Cortex of kidney (tissue), 1 donor: ENCODE measurements at places on chromosomes 16 and 17.

DNA sequence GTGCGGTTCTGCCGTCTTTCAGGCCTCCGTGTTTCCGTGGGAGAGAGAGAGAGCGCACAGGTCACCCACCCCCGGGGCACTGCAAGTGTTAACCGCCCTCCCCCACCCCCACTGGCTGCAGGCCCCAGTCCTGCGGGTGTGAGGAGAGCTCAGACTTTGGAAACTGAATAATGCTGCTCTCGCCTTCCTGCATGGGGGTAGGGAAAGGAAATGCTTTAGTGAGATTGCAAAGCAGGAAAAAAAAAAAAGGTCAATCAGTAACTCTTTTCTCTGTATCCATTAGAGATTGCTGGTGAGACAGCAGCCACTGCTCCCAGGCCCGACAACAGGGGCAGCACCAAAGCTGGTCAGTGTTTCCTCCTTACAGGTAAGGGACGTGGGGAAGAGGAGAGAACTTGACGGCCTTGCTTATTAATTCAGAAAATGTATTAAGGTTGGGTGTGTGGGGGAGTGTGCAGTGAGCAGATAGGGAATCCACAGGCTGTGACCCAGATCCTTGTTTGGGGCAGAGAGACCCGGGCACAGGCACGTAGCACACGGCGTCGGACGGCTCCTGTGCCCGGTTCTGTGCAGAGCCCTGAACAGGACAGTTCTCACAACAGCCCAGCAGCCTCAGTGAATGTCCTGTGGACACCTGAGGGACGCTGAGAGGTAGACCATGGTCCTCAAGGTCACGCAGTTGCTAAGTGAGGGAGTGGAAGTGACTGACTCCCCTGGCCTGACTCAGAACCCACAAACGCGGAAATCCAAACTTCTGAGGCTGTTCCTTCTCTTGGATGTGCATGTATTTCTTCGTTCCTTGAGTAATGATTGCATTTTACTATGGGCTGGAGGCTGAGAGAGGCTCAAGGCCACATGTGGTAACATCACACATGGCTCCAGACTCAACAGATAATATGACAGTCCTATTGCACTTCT lies 156.5 kb downstream of the FOXL1 start:
- no peak for DNase-seq

DNA sequence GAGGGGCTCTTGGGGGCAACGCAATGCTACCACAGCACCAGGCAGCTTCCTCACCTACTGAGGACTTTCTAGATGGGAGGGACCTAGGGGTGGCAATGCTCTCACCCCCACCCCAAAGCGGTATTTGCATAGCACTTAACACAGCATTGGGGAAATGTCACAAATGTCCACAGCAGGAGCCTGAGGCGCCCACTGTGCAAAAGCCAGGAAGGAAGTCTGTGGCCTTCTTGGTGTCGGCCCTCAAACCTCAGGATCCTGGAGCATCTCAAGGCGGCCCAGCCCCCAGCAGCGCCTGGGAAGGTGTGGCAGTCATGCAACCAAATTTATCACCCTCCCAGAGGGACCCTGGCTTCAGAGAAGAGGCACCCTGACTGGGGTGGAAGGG lies 45.3 kb downstream of the WNT3 start:
- no peak for DNase-seq

- DNase-seq, result no peak
Observed at GRCh38 chr17:55208078-55208812, 56.5 kb upstream of the HLF start.

GRCh38 chr17:17134957-17135333 lies 71.2 kb downstream of the PLD6 start:
- DNase-seq, result no peak

DNA sequence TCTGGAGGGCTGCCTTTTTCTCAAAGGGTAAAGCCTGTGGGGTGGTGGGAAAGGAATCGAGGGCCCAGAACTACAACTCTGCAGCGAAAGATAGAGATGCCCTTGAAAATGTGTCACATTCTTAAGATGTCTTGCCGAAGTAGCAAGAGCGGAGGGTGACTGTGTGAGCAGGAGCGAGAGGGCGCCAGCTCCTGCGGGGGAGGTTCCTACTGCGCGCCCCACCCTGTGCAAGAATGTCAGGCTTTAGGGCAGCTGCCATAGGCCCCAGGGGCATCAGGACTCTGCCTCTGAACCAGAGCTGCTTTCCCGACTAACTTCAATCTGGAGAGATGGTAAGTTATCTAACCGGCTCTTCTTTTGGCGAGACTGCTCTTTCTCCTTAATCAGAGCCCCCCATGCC lies 11.8 kb upstream of the ITGAE start:
- DNase-seq, result no peak

GRCh38 chr16:1216296-1216619 lies 8.8 kb downstream of the TPSG1 start:
- no peak for DNase-seq

GRCh38 chr16:59878999-59879398 lies 1144.9 kb upstream of the GOT2 start:
- DNase-seq, result no peak

DNA sequence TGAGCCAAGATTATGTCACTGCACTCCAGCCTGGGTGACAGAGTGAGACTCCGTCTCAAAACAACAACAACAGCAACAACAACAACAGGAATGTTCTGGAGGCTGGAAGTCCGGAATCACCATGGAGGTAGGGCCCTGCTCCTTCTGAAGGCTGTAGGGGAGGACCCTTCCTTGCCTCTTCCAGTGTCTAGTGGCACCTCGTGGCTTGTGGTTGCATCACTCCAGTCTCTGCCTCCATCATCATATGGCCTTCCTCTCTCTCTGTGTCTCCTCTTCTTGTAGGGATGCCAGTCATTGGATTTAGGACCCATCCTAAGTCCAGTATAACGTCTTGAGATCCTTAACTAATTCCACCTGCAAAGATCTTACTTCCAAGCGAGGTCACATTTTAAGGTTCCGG lies 14.0 kb downstream of the NAGPA start:
- DNase-seq, result no peak

DNA sequence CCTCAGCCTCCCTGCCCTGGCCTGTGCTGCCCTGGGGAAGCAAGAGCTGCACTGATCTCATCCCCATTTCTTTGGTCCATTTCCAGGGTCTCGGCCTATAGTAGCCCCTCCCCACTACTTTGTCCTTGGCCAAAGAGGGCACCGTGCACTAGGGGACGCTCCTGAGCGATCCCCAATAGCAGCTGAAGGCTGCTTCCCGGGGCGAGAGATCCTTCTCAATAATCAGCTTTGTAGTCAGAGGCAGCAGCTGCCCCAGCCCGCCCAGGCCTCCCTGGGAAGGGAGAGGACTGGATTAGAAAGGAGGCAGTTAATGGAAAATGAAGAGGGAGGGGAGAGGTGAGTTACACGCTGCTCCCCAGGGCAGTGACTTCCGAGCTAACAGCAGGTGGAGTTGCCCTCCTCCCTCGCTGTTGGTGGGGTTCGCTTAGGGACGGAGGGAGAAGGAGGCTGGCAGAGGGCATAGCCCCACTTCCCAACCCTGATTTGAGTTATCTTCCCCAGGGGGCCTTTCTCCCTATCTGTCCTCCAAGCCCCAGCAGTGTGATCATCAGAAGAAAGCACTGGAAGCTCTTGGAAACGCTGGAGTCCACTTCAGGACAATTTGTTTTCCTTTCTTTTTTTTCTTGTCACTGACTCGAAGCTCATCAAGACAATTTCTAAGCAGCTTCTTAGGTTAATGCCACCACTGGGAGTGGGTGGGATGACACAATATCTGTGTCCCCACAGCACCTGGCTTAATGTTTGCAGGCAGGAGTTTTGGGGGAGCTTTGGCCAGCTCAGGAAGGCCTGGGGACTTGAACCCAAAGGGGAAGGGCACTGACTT lies 2.6 kb downstream of the MXRA7 start:
- DNase-seq, result no peak

DNA sequence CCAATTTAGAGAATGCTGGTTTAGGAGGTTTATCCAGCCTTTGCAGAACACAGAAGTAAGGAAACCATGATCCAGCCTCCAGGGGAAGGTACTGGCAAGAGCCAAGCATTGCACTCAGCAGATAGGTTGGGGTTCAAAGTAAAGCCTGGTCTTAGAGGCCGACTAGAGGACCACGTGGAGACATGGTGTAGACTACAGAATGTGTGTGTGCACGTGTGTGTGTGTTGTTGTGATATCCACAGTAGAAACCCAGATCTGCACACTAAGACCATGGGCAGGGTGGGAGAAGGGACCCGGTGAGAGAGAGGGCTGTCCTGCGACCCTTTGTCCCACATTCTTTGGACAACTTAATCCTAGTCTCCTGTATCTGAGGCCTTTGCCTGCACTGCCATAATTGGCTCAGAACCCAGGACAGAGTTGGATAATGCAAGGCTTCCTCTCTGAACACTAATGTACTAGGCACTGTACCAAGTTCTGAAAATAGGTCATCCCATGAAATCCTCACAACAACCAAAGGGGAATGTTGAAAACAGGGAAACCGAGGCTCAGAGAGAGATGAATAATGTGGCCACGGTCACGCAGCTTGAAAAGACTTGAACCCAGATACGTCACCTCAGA lies 325.1 kb upstream of the HSBP1 start:
- no peak for DNase-seq

DNA sequence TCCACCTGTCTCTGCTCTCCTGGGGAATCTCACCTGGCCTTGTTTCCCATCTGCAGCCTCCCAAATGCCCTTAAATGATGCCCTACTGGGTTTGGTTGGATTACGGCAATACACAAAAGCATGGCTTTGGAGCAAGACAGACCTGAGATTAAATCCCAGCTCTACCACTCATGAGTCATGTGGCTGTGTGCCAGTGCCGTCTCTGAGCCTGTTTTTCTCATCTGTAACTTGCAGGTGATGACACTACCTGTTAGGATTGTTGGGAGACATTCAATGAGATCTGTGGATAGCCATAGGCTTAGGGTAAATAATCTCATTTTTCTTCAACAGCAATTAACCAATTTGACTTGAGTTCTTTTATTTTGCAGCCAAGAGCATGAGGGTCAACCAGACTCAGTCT lies 240.3 kb downstream of the MAF start:
- no peak for DNase-seq

DNA sequence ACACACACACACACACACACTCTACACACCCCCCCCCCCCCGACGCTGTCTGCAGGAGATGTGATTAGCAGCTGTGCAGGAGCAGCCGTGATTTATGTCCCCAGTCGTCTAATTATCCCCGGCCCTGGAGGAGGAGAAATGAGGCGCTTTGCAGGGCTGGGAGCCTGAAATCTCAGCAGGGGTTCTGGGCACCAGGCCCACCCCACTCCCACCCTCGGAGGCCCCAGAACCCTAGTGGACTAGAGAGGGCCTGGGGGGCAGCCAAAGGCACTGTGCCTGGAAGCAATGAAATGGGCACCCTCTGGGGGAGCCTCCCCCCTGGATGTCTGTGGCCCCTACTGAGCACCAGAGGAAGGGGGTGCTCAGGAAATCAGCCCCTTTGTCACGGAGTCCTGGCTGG lies 134.2 kb upstream of the CIBAR2 start:
- DNase-seq, result no peak

GRCh38 chr16:78376452-78376851 lies 277.0 kb downstream of the WWOX start:
- no peak for DNase-seq

GRCh38 chr17:15744885-15745284 lies 12.8 kb downstream of the TBC1D26 start:
- DNase-seq, result no peak

DNA sequence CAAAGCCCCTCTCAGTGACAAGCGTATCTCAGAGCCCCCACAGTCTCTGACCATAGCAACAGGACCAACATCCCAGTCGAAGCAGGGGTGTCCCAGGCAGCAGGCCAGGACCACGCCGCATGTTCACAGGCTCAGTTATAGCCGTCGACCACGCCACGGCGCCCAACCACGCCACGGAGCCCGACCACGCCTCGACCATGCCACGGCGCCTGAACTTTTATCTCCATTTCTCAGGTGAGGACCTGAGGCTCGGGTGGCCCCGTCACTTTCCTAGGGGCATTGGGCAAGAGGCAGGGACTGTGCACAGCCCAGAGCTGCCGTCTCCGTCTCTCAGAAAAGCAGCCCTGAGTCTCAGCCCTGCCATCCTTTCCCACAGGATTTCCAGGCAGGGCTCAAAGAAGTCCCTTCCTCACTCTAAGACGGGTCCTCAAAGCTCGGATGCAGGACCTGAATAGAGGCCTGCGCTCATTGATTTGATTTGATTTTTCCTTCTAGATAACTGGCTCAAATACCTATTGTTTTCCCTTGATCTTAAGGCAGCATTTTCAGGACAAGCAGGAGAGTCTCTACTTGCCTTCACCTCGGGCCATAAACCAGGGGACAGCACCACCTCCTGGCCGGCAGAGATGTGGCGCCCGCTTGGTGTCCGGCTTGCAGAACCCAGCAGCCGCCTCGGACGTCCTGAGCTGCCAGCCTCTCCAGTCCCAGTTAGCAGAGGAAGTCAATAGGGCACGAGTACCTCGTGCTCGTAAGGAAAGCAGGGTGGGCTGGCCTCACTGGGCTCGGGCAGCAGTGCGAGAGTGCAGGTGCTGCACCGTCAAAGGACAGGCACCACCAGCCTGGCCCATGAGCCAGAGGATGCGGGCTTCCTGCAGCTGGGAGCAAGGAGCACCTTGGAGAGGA lies 38.8 kb downstream of the C16orf95 start:
- DNase-seq, result no peak

- DNase-seq, result no peak
Observed at GRCh38 chr17:29140051-29140621, 40.1 kb downstream of the MYO18A start.

- DNase-seq, result no peak
Observed at GRCh38 chr16:11254913-11255736, 879 bp downstream of the SOCS1 start.

DNA sequence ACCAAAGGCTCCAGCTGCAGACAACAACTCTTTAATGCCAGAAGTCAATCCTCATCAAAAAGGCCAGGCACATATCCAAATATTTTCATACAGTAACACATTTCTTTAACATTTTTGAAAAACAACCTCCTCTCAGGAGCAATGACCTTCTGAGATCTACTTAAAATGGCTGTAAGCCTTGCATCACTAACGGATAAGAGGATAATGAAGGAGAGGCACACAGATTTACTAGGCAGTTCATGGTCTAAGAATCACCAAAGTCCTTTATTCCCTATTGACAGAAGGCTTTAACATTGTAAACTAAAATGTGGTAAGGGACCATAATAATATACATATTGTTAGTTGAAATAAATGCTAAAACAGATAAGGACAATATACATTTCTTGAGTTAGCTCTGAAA lies 114.7 kb downstream of the USP32 start:
- DNase-seq, result no peak

GRCh38 chr16:72639494-72639893 lies 408.4 kb downstream of the ZFHX3 start:
- no peak for DNase-seq

- no peak for DNase-seq
Observed at GRCh38 chr17:76645481-76645880, 1.9 kb upstream of the ST6GALNAC1 start.

GRCh38 chr16:89412811-89413210 lies 77.5 kb downstream of the ANKRD11 start:
- DNase-seq, result no peak
